Prostate gland (tissue), 2 donors: ENCODE measurements at places on chromosomes 5 and 9. TPM values are rescaled to one million over a fixed set of nuclear protein-coding genes. Genes with fewer than 3 reads are reported as not detected.

Gene RNF130
- 83.8 TPM for total RNA-seq

DNA sequence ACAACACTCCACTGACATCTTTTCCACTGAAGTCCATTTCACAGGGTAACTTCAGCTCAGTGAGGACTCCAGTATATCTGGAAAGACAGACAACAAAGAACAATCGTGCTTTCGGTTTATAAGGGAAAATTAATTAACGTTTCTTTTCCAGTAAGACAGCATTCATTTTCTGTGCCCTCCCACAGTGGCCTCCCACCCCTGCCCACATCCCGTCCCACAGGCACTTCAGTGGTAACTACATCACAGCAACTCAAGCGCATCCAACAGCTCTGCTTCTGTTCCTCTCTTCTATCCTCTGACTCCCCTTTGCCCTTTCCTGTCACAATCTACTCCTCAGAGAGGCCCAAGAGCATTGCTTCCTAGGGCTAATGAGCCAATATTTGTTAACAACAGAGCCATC, 40.3 kb downstream of the GLDC start:
- DNase-seq = no peak

Gene POLR3G
- 0.18 TPM for total RNA-seq

Gene FBXW11
- 54.7 TPM for total RNA-seq

Gene RLN1
- total RNA-seq = 105 TPM

GRCh38 chr9:109251080-109251775, 69.6 kb downstream of the EPB41L4B start:
- DNase-seq = peak; percentile 48

Gene KIF4B
- total RNA-seq = not detected

DNA sequence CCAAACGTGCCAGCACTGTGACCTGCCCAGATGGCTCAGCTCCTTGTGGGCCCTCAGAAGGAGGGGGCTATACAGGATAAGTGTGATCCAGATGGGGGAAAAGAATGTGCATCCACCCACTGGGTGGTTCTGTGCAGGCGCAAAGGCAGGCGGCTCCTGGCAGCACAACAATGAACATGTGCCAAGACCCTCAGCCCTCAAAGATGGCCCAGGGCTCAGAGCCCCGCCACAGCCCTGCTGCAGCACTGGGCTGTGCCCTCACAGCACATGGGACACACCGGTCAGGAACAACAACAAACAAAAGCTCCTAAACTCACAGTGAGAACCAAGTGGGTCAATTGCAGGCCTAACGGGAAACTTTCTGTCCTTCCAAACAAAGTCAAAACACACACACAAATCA, 4.7 kb downstream of the SEMA4D start:
- DNase-seq = no peak

Gene PGGT1B
- total RNA-seq = 15.3 TPM

- DNase-seq = no peak
Measured at GRCh38 chr9:38301376-38302106, 91.0 kb upstream of the ALDH1B1 start.

DNA sequence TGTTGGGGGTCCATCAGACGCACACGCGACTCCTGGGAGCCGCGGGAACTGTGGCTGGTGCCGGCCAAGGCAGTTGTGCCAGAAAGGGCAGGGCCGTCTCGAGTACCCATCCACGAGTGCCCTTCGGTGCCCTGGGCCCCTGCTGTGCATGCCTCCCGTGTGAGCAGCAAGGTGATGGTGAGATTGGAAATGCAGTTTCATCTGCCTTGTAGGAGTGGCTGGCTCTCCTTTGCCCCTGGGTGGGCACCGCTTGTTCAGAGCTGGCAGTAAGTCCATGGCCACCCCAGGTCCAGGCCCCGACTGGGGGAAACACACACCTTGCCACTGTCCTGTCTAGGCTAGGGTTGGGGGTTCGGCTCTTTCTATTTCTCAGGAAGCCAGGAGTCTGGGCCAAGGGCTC, 5.7 kb downstream of the NKD2 start:
- no peak for DNase-seq

GRCh38 chr9:38445154-38446043, 21.1 kb upstream of the IGFBPL1 start:
- no peak for DNase-seq

Gene OGN
- total RNA-seq = 6.9 TPM

Gene SHISAL2B
- total RNA-seq = not detected

Gene ADGRV1
- 20.9 TPM for total RNA-seq

- peak; percentile 67 for DNase-seq
Measured at GRCh38 chr9:122125158-122125508, 32.0 kb upstream of the TTLL11 start.

GRCh38 chr5:42366051-42366450, 57.2 kb upstream of the GHR start:
- no peak for DNase-seq

GRCh38 chr9:13163287-13163686, 116.2 kb downstream of the MPDZ start:
- DNase-seq = no peak

DNA sequence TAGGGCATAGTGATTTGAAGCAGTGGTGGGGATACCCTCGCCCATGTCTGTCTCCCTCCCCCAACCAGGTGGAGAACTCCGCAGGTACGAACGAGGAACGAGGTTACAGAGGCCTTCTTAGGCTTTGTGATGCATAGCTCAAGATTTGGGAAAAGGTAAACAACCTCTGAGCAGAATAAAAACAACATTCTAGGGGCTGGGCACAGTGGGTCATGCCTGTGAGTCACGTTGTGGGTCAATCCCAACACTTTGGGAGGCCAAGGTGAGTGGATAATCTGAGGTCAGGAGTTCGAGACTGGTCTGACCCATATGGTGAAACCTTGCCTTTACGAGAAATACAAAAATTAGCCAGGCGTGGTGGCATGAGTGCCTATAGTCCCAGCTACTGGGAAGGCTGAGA, 3.6 kb upstream of the LCP2 start:
- no peak for DNase-seq

Gene KCNV2
- 1.4 TPM for total RNA-seq

Gene C9orf50
- total RNA-seq = not detected

DNA sequence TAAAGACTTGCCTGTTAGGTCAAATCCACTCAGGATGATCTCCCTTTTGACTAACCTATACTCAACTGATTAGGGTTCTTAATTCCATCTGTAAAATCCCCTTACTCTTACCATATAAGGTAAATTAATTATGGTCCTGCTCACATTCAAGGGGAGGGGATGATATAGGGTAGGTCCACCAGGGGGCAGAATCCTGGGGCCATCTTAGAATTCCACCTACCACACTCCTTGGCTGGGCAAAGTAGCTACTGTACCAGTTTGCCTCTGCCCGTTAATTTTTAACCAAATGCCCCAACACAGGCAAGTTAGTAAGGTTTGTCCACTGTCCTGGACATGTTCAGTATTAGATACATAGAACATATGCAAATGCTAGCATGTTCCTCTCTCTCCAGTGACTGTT, 262.4 kb downstream of the SEMA5A start:
- DNase-seq = no peak

Gene ISOC1
- total RNA-seq = 31.1 TPM

Gene BAAT
- not detected for total RNA-seq

GRCh38 chr9:37676411-37676830, 25.7 kb downstream of the FRMPD1 start:
- DNase-seq = no peak

- no peak for DNase-seq
Measured at GRCh38 chr9:10238087-10238486, 374.7 kb downstream of the PTPRD start.

Gene PBX3
- total RNA-seq = 77.6 TPM

Gene PCDHGC4
- 3.8 TPM for total RNA-seq

Gene PCDHA2
- total RNA-seq = 0.80 TPM

DNA sequence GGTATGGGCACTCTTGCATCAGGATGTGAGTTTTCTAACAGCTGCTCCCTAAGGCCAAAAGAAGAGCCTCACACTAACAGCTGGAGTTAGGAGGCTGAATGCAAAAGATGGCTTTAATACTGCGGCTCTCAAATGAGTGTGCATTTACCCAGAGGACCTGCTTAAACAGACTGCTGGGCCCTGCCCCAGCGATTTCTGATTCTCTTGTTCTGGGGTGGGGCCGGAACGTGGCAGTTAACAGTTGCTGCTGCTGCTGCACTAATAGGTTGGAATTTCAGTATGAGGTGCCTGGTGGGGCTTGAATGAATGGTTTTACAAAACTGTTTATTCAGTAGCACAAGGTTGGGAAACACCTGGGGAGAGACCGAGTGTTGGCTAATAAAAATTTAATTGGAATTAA, 26.1 kb downstream of the HMGCR start:
- DNase-seq = peak; percentile 21

- DNase-seq = no peak
Measured at GRCh38 chr5:35117967-35118366, 70.2 kb upstream of the AGXT2 start.

- DNase-seq = no peak
Measured at GRCh38 chr5:151739939-151740335, 18.5 kb downstream of the ATOX1 start.

DNA sequence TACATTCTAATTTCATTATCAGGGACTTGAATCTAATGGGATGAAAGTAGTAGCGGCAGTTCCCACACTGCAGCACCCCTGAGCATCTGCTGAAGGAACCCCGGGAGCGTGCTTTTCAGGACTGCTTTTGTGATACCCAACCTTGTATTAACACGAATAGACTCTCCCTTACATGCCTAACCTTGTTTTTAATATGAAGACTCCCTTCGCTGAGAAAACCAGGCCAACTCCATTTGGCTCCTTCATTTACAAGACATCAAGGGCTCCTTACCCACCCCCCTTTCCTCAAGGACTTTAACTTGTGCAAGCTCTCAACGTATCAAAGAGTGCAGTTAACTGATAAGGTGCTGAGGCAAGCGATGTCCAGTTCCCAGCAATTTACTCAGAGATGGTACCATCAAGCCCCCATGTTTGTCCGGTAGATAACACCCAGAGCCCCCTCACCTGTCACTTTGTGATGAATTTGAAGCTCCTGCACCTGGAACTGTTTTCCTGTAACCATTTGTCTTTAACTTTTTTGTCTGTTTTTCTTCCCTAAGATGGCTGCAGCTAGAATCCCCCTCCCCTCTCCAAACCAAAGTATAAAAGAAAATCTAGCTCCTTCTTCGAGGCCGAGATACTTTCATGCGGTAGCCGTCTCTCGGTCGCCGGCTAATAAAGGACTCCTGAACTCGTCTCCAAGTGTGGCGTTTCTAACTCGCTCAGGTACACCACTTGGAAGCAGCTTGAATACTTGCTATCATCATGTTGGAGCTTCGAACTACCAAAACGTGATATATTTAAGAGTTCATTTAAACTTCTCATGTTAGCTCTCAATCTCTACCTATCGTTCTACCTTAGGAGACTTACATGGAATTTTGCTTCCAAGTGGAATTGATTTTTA, 10.7 kb downstream of the HNRNPH1 start:
- DNase-seq = no peak

GRCh38 chr5:56712895-56713591, 102.3 kb upstream of the MAP3K1 start:
- no peak for DNase-seq

GRCh38 chr9:69847491-69847890, 26.9 kb downstream of the CFAP95 start:
- no peak for DNase-seq

GRCh38 chr9:8315211-8315610, 515.6 kb upstream of the DMAC1 start:
- DNase-seq = no peak

DNA sequence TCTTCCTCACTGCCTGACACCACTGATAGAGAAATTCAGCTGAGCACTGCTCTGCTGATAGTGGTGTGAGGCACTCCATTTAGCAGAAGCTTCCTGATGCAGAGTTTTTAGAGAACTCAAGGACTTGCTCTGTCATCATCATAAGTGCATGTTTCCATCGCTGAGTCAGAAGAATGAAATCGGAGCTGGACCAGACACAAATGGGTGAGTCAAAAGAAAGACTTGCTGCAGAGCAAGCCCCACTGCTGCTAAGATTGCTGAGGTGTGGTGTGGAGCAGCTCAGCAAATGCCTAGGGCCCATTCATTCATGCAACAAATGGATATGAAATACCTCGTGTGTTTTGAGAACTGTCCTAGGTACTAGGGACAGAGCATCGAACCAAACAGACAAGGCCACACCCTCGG, 410.2 kb upstream of the SLC30A5 start:
- no peak for DNase-seq
